ENCODE measurements at places on chromosomes 6 and 20.

- no peak for DNase-seq
These were observed 483.1 kb upstream of the JAG1 start for GRCh38 chr20:11156922-11157321.

DNA sequence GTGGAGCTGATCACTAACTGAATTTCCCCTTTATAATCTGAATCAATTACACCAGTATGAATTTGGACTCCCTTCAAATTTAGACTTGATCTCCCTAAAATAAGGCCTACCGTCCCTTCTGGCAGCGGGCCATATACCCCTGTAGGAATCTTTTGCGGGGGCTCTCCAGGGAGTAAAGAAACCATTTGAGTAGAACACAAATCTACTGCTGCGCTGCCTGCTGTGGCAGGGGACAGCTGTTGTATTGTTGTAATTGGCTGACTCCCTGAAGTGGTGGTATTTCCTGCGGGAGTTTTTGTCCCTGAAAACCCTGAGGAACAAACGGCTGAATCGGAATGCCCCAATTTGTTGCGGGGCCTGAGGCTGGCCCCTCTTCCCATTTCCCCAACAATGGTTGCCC is 16.0 kb upstream of the PTCRA start:
- DNase-seq = no peak

DNA sequence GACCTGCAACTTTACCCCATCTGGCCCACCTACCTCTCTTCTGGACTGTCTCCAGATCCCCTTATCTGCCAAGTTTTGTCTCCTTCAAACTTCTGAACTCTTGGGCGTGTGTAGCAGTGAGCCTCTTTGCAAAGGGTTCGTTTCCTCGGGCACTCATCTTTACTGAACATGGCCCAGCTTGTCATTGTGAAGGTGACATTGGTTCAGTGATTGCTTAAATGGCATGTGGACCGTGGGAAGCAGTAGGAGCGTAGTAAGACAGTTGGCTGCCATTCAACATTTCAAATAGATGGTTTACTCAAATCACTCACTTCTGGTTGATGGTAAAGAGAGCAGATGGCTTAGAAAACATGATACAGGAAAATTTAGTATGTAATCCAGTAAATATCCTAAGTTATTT is 34.8 kb upstream of the KIF25 start:
- DNase-seq = no peak

DNA sequence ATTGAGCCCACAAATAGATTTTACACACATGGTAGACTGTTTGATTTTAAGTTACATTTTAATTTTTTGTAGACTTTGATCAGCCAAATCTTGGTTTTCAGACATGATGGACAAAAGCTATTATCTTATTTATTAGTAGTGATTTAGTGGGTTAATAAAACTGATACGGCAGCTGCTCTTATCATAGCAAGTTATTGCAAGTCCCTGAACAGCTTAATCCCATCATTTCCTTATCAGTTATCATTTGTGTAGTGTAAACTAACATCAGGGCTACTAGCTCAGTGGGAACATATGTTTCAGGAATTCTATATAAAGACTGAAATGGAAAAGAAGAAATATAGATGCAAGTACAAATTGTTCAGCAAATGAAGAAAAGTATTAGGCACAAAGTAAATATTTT is 10.9 kb downstream of the RFX6 start:
- no peak for DNase-seq

- no peak for DNase-seq
These were observed 109.4 kb upstream of the EMILIN3 start for GRCh38 chr20:41476013-41476441.

GRCh38 chr6:165456286-165456685 is 146.9 kb upstream of the C6orf118 start:
- DNase-seq = no peak

DNA sequence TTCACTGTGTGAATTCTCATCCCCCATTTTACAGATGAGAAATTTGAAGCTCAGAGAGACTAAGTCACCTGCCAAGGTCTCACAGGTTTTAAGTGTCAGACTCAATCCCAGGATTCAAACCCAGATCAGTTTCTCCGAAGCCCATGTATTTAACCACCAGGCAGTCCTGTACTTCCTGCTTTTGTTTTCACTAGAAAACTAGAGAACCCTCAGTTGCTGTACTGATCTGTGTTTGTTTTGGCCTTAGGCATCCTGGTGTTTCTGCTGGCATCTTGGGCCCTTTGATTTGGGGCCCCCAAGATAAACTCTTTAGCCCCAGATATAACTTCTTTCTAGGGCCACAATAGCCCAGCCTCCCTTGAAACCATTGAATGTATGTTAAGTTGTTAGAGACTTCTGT is 36.5 kb downstream of the PPP1R16B start:
- DNase-seq = no peak

- DNase-seq = peak; percentile 12
These were observed 5.1 kb downstream of the HLA-DMA start for GRCh38 chr6:32947552-32948465.

GRCh38 chr6:16299861-16300260 is 61.5 kb downstream of the GMPR start:
- no peak for DNase-seq

DNA sequence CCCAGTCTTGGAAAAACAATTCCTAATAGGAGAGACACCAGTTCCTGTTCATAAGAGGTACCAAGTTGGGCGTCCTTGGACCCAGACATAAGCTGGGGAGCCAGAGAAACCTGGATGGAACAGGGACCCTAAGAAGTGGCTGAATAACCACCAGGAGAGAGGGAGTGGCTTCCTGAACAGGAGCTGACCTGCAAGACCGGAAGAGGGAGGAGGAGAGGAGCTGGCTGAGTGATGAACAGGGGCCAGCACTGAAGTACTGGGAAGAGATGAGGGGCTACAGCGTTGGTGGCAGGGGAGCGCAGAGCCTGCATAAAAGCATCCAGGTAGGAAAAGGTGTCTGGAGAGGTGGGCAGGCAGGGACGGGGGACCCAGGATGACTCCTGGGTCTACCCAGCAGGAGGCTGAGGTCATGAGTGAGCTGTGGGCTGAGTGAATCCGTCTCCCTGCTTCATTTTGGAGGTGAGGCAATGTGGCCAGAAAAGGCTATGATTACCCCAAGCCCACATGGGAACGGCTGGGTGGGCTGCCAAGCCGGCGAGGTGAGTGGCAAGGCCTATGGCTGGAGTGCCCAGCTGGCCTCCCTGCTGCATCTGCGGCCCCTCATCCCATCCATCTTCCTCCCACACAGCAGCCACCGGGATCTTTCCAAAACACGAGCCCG is 34.4 kb upstream of the ZFAND3 start:
- no peak for DNase-seq

DNA sequence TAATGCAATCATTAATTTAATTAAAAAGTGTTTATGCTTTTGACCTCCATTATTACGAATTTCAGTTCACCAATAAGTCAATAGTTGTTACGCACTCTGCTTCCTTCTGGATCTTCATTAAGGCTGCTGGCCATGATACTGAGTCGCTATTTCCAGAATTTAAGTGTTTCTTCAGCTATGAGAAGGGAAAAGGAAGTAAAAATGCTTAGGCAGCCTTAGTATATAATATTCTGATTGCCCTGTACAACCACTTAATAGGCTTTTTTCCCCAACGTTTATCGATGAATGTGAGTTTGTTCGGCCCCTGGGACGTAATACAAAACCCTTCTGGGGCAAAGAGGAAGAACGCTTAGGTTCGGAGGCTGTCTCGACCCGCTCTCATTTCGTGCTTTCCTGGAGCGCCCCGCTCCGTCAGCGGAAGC is 644 bp downstream of the OARD1 start:
- DNase-seq = no peak
